NCI-H524 treated with DMSO at 0.1 percent for 48 hours (cell line): ENCODE measurements at places on chromosomes 16 and 17.

DNA sequence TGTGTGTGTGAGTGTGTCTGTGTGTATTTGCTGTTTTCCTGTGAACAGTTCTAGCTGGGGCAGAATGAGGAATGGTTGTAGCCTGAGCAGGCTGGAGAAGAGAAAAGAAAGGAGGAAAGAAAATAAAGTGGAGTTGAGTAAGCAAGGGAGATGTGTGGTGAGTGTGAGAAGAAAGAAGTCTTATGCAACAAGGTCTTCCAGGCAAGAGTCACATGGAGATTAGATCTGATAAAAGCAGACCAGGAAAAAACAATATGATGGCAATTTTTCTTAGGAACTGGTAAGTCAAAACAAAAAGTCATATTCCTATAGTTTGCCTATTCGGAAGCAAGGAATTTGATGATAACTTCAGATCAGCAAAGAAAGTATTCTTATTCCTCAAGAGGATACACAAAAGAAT lies 125.0 kb downstream of the HS3ST3A1 start:
- DNase-seq = no peak

GRCh38 chr17:11324846-11325420 lies 83.9 kb downstream of the SHISA6 start:
- DNase-seq = no peak

GRCh38 chr16:75011634-75012307 lies 12.9 kb downstream of the ZNRF1 start:
- DNase-seq = no peak

DNA sequence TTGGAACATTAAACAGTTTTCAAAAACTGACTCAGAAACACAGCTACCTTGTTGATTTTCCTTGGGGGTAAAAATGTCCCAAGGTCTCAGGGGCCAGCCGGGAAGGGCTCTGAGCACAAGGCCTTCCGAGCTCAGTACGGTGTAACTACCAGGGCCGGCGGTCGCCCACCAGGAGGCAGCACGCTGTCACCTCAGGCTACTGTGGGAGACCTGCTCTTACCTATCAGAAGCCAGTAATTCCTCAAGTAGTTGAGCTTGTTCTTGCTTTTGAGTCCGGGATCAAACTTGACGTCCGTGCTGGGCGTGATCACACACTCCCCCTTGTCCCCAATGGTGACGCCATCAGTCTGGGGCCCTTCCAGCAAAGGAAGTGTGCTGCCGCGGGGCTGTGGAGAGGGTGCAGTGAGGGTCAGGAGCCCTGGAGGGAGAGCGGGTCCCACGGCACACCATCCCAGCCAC lies 43.4 kb upstream of the ICAM2 start:
- DNase-seq = no peak

DNA sequence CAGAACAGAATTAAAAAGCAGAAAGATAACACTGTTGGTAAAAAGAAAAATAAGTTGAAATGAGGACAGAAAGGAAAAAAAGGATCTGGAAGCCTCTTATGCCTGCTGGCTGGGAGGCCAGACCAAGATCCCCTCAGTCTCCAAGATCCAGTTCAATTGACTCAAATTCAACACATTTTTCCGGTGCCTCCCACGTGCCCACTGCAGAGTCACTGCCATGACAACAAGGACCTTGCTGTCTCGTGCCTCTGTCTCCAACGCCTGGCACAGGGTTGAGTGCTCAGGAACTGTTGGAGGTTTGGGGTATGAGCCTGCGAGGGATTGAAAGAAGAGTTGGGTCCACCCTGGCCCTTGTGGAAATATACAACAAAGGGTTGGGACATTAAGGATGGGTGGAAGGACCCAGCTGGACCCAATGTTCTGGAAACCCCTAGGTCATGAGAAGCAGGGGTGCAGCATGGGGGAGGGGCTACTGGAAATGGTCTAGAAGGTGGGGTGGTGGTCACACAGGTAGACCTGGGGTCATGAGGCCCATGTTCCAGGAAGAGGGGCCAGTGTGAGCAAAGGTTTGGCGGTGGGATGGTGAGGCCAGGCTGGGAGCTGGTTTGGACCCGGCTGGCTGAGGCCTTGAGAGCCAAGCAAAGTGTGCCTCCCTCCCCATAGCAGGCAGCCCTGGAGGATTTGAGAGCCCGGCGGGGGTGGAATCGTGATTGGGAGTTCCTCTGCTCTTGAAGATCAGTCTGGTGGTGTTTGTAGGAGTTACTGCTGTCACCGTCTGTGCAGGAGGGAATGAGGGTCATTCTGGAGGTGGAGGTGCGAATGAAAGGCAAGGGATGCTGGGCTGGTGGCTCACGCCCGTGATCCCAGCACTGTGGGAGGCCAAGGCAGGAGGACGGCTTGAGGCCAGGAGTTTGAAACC lies 1.3 kb downstream of the IL34 start:
- DNase-seq = no peak

GRCh38 chr17:81402981-81403467 lies 7.8 kb downstream of the BAHCC1 start:
- no peak for DNase-seq

GRCh38 chr16:59144326-59144725 lies 410.2 kb upstream of the GOT2 start:
- DNase-seq = no peak

- DNase-seq = no peak
These were observed 7.7 kb downstream of the ITGAM start for GRCh38 chr16:31267332-31268032.
